ENCODE measurements at places on chromosomes 1 and 21. TPM values are rescaled to one million over a fixed set of nuclear protein-coding genes. Genes with fewer than 3 reads are reported as not detected.

CCDC185 gene
- total RNA-seq = not detected

F5 gene
- not detected for total RNA-seq

PLA2G2F gene
- total RNA-seq = 0.07 TPM

NMNAT1 gene
- 1.8 TPM for total RNA-seq
